ENCODE measurements at places on chromosomes 4 and X. TPM values are rescaled to one million over a fixed set of nuclear protein-coding genes. Genes with fewer than 3 reads are reported as not detected.
A peak's percentile ranks its signal among the peaks of the same experiment; 100 is the strongest.

RIBC1 gene
- total RNA-seq = 0.94 TPM

TRIM75 gene
- not detected for total RNA-seq

DNAAF6 gene
- total RNA-seq = 2.9 TPM

BST1 gene
- 9.4 TPM for total RNA-seq

MUC7 gene
- total RNA-seq = not detected

IQCM gene
- total RNA-seq = not detected

GRCh38 chr4:140152013-140152703 lies 1.8 kb downstream of the MAML3 start:
- peak; percentile 81 for DNase-seq
- peak overlapping the region; percentile 99 for H3K27ac ChIP-seq
- H3K4me3 ChIP-seq = peak overlapping the region; percentile 81
- H3K27me3 ChIP-seq = no peaks in the 10 kb centered on the region
- no peaks in the 10 kb centered on the region for H3K36me3 ChIP-seq

- H3K36me3 ChIP-seq = peaks cover 19% of the 10 kb centered on the region
- peak overlapping the region; percentile 2 for H3K4me3 ChIP-seq
- no peak for DNase-seq
- peak overlapping the region; percentile 50 for H3K27ac ChIP-seq
- peaks cover 60% of the 10 kb centered on the region for H3K4me1 ChIP-seq
Measured at GRCh38 chr4:121690001-121690400, 6.8 kb downstream of the ANXA5 start.

GRCh38 chrX:40132751-40133150 lies 35.0 kb upstream of the BCOR start:
- H3K36me3 ChIP-seq = no peaks in the 10 kb centered on the region
- H3K4me1 ChIP-seq = no peaks in the 10 kb centered on the region
- no peaks in the 10 kb centered on the region for H3K27me3 ChIP-seq
- no peak overlapping the region for H3K4me3 ChIP-seq
- no peak for DNase-seq

DNA sequence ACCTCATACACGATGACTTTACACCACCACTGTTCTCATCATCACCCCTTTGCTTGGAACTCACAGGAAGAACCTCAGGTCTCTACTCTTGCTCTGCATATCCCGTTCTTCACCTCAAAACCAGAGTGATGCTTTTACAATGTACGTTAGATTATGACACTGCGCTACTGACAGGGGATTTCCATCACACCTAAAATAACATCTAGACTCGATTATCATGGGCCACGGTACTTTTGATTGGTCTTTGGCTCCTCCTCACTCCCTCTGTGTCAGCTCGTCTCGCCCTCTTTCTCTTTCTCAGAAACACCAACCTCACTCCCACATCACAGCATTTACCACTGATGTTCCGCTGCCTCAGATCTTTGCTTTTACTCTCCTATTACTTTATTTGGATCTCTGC lies 172.4 kb downstream of the TLL1 start:
- H3K4me3 ChIP-seq = no peak overlapping the region
- DNase-seq = no peak
- H3K27ac ChIP-seq = no peak overlapping the region
- no peaks in the 10 kb centered on the region for H3K27me3 ChIP-seq
- no peaks in the 10 kb centered on the region for H3K36me3 ChIP-seq

DNA sequence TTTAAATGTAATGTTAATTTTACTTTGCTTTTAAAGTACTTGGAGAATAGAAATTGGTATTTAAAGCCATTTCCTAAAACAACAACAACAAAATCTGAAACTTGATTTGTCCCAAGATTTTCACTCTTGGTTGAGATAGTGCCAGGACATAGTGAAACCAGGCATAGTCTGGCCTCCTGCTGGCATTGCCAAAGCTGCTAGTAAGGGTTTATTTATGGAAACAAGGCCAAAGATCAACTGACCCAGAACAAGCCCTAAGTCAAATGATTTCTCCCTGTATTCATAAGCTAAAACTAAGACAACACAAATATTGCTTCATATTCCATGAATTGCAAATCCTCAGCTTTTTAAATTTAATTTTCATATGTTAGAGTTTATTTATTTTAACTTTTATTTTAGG lies 227.5 kb upstream of the FGF13 start:
- no peaks in the 10 kb centered on the region for H3K36me3 ChIP-seq
- DNase-seq = no peak
- H3K27ac ChIP-seq = no peak overlapping the region
- no peaks in the 10 kb centered on the region for H3K4me1 ChIP-seq
- H3K4me3 ChIP-seq = no peak overlapping the region

DNA sequence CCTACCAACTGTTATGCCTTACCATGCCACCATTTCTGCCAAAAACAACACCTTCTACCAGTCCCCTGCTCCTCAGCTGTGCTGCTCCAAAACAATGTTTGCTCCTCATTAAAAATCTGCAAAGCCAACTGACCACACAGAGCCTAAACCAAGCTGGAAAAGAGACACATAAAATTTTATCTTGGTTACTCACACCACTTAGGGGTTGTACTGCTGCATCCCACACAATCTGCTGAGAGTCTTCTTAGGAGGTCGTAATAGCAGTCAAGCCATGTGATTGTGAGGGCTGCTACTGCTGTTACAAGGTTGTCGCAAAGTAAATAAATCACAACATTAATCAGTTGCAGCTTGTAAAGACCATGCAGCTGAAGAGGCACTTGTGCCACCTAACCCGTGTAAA lies 607.4 kb upstream of the FAM241A start:
- no peaks in the 10 kb centered on the region for H3K36me3 ChIP-seq
- no peak overlapping the region for H3K4me3 ChIP-seq
- H3K27me3 ChIP-seq = no peaks in the 10 kb centered on the region
- DNase-seq = no peak
- no peak overlapping the region for H3K27ac ChIP-seq
- no peaks in the 10 kb centered on the region for H3K4me1 ChIP-seq

DNA sequence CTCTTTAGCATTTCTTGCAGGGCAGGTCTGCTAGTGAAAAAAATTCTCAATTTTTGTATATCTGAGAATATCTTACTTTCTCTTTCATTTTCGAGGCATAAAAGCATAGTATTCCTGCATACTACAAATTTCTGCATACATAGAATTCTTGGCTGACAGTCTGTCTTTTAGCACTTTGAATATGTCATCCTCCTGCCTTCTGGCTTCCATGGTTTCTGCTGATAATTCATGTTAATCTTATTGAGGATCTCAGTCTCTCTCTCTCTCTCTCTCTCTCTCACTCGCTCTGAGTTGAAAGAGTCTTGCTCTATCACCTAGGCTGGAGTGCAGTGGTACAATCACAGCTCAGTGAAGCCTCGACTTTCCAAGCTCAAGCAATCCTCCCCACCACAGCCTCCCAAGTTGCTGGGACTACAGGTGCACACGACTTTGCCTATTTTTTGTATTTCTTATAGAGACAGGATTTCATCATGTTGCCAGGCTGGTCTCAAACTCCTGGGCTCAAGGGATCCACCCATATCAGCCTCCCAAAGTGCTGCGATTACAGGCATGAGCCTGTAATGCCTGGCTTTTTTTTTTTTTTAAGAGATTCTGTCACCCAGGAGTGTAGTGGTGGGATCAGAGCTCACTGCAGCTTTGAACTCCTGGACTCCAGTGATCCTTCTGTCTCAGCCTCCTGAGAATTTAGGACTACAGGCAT lies 161.3 kb downstream of the FNIP2 start:
- no peak overlapping the region for H3K27ac ChIP-seq
- H3K4me1 ChIP-seq = no peaks in the 10 kb centered on the region

GRCh38 chr4:43132010-43132582 lies 239.6 kb downstream of the GRXCR1 start:
- H3K36me3 ChIP-seq = no peaks in the 10 kb centered on the region
- no peaks in the 10 kb centered on the region for H3K27me3 ChIP-seq
- no peak overlapping the region for H3K4me3 ChIP-seq
- H3K27ac ChIP-seq = no peak overlapping the region
- no peaks in the 10 kb centered on the region for H3K4me1 ChIP-seq

DNA sequence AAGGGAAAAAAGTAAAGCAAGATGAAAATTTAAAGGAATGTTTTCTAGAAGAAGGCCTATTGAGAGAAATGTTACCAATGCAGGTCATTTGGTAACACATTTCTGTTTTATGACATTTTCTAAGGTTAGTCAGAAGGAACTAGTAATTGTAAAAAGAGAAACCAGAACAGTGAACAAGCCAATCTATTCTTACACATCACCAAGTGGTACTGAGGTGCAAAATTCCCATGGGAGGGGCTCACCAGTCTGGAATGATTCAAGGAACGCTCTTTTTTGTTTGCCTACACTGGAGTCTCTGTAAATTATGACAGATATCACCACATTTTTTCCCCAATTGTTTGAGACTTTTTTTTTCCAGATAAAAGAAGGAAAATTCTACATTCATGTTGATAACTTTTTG lies 404.7 kb upstream of the CNKSR2 start:
- H3K4me1 ChIP-seq = no peaks in the 10 kb centered on the region
- H3K4me3 ChIP-seq = no peak overlapping the region
- H3K27me3 ChIP-seq = no peaks in the 10 kb centered on the region
- DNase-seq = no peak

- peak; percentile 93 for DNase-seq
- H3K27ac ChIP-seq = peak within 1 kb of the TSS; percentile 45
- H3K4me1 ChIP-seq = peaks cover 30% of the 10 kb centered on the region
- H3K36me3 ChIP-seq = no peaks in the 10 kb centered on the region
Measured at GRCh38 chr4:183905081-183905592, at the start of gene STOX2. Gene STOX2 (plus strand): TSS chr4:183905307. CDS start chr4:183906791, 1,484 bp downstream.

DNA sequence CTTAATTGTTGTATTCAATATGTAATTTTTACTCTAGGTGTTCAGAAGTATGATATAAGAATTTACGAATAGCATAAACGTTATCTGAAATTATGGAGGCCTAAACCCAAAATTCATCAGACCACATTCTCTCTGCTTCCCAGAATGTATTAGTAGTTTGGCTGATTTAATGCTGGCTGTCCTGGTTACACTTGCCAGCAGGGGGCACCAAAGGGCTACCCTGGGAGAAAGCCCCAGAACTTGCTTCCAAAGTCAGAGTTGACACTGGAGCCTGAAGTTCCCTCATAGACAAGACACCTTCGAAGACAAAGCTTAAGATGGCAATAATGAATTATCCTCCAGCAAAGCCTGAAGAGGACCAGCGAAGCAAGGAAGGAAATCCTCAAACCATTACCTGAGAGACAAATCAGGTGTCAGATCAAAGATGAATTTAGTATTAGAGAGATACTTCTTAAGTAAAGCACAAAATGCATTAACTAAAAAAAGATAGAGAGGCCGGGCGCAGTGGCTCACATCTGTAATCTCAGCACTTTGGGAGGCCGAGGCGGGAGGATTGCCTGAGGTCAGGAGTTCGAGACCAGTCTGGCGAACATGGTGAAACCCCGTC lies 11.3 kb upstream of the ANOS1 start:
- no peak for DNase-seq
- no peak overlapping the region for H3K27ac ChIP-seq
- no peaks in the 10 kb centered on the region for H3K27me3 ChIP-seq
- no peaks in the 10 kb centered on the region for H3K4me1 ChIP-seq
- no peaks in the 10 kb centered on the region for H3K36me3 ChIP-seq

DNA sequence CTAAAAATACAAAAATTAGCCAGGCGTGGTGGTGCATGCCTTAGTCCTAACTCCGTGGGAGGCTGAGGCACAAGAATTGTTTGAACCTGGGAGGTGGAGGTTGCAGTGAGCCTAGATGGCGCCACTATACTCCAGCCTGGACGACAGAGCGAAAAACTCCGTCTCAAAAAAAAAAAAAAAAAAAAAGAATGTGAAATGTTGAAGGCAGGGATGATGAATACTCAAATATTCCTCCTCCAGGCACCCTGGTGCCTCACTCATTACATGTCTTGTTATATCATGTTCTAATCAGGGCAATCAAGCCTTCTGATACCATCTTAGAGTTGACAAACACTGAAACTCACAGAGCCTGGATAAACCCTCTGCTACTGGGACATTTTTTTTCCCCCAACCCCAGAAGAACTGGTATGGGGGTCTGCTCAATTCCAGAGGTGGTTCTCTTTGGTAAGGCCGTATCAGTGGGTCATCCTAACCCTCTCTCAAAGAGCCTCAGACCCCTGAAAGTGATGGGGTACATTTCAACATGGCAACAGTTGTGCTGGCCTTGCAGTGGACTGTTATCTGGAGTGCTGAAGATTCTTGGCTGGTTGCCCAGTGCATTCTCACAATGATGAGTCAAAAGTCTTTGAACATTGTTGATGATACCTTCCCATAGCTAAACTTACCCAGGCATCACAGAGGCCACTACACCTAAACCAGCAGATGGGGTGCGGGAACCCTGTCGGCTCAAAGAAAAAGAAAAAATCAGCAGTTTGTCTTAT lies 2.4 kb upstream of the SH3KBP1 start:
- H3K4me3 ChIP-seq = no peak overlapping the region
- no peaks in the 10 kb centered on the region for H3K4me1 ChIP-seq
- no peak for DNase-seq
- H3K27ac ChIP-seq = no peak overlapping the region
- no peaks in the 10 kb centered on the region for H3K27me3 ChIP-seq

GRCh38 chrX:40207626-40208025 lies 109.9 kb upstream of the BCOR start:
- H3K27ac ChIP-seq = no peak overlapping the region
- no peak for DNase-seq
- H3K36me3 ChIP-seq = no peaks in the 10 kb centered on the region
- no peaks in the 10 kb centered on the region for H3K27me3 ChIP-seq
- H3K4me1 ChIP-seq = no peaks in the 10 kb centered on the region

- peak; percentile 74 for DNase-seq
- no peaks in the 10 kb centered on the region for H3K27me3 ChIP-seq
- H3K36me3 ChIP-seq = no peaks in the 10 kb centered on the region
Measured at GRCh38 chr4:165222651-165222994, 15.3 kb downstream of the KLHL2 start.

- no peaks in the 10 kb centered on the region for H3K27me3 ChIP-seq
- H3K4me1 ChIP-seq = no peaks in the 10 kb centered on the region
- no peak overlapping the region for H3K27ac ChIP-seq
- no peak for DNase-seq
- no peak overlapping the region for H3K4me3 ChIP-seq
- H3K36me3 ChIP-seq = no peaks in the 10 kb centered on the region
Measured at GRCh38 chr4:22988526-22988925, 295.8 kb downstream of the GBA3 start.

DNA sequence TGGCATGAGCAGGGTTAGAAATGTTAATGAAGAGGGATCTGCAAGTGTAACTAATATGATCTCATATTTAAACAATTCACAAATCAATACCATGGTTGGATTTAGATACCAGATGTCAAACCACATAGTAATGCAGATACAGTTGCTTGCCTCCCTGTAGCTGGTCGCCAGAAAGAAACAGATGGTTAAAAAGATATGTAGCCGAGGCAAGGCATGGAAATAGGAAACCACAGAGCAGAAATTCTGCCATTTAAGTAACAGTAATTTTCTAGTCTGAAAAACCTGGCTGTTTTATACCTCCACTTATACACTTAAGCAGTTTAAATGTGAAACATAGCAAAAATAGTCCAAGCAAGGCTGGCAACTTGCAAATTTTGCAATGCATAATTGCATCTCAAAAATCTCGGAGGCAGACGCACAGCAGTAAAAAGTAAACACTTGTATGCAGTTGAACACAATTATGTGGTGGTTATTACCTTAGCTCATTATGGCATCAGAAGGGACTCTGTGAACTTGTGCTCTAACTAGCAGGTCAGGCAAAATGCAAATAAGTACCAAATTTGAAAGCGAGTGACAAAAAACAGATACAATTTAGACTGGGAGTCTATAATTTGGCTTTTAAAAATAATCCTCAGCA lies 126.8 kb downstream of the NAA11 start:
- no peaks in the 10 kb centered on the region for H3K4me1 ChIP-seq
- no peaks in the 10 kb centered on the region for H3K36me3 ChIP-seq
- H3K4me3 ChIP-seq = no peak overlapping the region
- DNase-seq = no peak
- H3K27me3 ChIP-seq = no peaks in the 10 kb centered on the region

Measured in upper lobe of left lung (tissue), 6 donors.